NCI-H510A (cell line): ENCODE measurements at places on chromosomes 4 and X.

- no peak for DNase-seq
Observed at GRCh38 chr4:40196272-40196671, 559 bp upstream of the RHOH start.

- DNase-seq: no peak
Observed at GRCh38 chr4:95929448-95930064, 89.7 kb downstream of the PDHA2 start.

DNA sequence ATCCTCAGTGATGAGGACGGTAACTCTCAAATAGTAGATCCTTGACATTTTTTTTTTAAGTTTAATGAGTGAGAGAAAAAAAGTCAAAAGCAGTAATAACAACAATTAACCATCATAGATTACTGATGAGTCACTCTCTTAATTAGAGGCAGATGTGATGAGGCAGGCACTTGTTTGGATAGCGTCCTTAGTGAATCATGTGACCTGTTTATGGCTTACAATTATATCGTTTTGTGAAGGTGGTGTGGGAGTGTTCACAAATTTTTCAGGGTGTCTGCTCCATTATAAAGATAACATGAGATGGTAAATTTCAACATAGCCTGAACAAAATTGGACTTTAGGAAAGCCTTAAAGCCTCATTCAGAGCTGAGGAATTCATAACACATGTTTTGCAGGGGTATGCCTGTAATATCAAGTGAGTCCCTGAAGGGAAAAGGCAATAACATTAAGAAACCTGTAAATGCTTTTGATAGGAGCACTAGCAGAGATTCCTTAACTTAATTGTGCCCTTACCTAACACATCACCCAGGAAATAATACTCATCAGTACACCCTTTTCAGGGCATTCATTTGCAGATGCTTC lies 51.9 kb upstream of the XIAP start:
- no peak for DNase-seq

- no peak for DNase-seq
Observed at GRCh38 chr4:26242451-26242850, 78.4 kb upstream of the RBPJ start.

GRCh38 chr4:113223001-113223400 lies 173.5 kb downstream of the ANK2 start:
- DNase-seq: no peak
